Mesothelial cell of epicardium (in vitro differentiated cells): ENCODE measurements at places on chromosomes 4 and X.

DNA sequence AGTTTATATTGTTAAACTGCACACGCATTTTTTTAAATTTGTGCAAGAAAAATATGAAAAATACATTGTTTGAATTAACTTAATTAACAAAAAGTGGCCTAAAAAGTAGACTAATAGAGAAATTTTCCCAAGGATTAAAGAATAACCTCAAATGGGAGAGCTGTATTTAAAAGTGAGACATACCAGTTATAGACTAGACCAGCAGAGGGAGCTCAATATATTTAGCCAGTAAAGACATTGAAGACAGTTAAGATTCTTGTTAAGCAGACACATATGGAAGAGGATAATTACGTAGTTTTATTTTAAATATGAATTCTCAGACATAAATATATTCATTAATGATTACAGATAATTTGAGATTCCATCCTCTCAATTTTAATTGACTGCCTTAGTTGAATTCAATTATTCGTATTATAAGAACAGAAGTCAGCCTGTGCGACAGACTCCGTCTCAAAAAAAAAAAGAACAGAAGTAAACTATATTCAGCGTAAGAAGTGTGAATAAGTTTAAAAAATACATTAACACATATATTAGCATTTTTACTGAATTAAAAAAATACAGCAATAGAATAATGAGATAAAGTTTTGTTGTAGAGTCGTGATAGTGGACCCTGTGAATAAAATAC lies 64.8 kb downstream of the GLRA3 start:
- no peaks in the 10 kb centered on the region for H3K36me3 ChIP-seq
- peaks cover 11% of the 10 kb centered on the region for H3K4me1 ChIP-seq
- peak overlapping the region; percentile 71 for H3K27ac ChIP-seq
- no peak for DNase-seq
- H3K4me3 ChIP-seq, result no peak overlapping the region

GRCh38 chr4:19366916-19367315 lies 884.8 kb upstream of the SLIT2 start:
- H3K4me1 ChIP-seq, result no peaks in the 10 kb centered on the region
- H3K36me3 ChIP-seq, result no peaks in the 10 kb centered on the region
- H3K4me3 ChIP-seq, result no peak overlapping the region
- H3K27ac ChIP-seq, result no peak overlapping the region

- no peak overlapping the region for H3K4me3 ChIP-seq
- no peak overlapping the region for H3K27ac ChIP-seq
- DNase-seq, result no peak
- H3K4me1 ChIP-seq, result peaks cover 7% of the 10 kb centered on the region
- no peaks in the 10 kb centered on the region for H3K27me3 ChIP-seq
Observed at GRCh38 chr4:160595646-160596045, 1492.8 kb downstream of the RAPGEF2 start.

DNA sequence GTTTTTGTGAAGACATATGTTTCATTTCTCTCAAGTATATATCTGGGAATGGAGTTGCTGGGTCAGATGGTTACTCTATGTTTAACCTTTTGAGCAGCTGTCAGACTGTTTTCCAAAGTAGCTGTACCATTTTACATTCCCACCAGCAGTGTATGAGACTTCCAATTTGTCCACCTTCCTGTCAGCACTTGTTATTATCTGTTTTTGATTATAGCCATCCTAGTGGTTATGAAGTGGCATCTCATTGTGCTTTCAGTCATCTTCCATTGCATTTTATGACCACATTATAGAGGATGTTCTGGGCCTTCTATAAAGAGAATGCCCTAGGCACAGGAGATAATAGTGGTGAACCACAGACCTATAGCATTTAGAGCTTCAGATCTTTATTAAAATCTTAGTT lies 39.2 kb downstream of the CLCN4 start:
- no peak for DNase-seq
- no peaks in the 10 kb centered on the region for H3K4me1 ChIP-seq
- no peaks in the 10 kb centered on the region for H3K27me3 ChIP-seq
- no peak overlapping the region for H3K27ac ChIP-seq
- peaks cover 5% of the 10 kb centered on the region for H3K36me3 ChIP-seq

GRCh38 chrX:31329298-31329697 lies 257.5 kb upstream of the FTHL17 start:
- H3K4me1 ChIP-seq, result peaks cover 41% of the 10 kb centered on the region
- DNase-seq, result no peak
- no peaks in the 10 kb centered on the region for H3K27me3 ChIP-seq
- H3K27ac ChIP-seq, result no peak overlapping the region
- H3K36me3 ChIP-seq, result no peaks in the 10 kb centered on the region

DNA sequence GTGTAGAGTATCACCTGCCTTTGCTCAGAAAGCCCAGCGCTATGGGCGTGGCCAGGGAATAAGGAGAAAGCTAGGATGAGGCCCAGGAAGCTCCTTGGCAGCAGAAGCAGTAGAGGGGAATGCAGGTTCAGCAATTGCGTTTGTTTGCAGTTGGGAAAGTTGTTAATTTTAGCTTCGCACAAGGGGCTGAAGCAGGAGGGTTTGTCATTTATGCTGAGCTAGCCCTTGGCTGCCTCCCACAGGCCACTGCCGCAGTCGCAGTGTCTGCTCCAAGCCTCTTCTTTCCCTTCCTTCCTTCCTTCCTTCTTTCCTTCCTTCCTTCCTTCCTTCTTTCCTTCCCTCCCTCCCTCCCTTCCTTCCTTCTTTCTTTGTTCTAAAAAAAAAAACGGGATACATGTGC lies 21.5 kb downstream of the FRMPD3 start:
- H3K4me1 ChIP-seq, result no peaks in the 10 kb centered on the region
- H3K27ac ChIP-seq, result no peak overlapping the region
- H3K36me3 ChIP-seq, result no peaks in the 10 kb centered on the region
- no peak overlapping the region for H3K4me3 ChIP-seq
- H3K27me3 ChIP-seq, result peaks cover 11% of the 10 kb centered on the region

DNA sequence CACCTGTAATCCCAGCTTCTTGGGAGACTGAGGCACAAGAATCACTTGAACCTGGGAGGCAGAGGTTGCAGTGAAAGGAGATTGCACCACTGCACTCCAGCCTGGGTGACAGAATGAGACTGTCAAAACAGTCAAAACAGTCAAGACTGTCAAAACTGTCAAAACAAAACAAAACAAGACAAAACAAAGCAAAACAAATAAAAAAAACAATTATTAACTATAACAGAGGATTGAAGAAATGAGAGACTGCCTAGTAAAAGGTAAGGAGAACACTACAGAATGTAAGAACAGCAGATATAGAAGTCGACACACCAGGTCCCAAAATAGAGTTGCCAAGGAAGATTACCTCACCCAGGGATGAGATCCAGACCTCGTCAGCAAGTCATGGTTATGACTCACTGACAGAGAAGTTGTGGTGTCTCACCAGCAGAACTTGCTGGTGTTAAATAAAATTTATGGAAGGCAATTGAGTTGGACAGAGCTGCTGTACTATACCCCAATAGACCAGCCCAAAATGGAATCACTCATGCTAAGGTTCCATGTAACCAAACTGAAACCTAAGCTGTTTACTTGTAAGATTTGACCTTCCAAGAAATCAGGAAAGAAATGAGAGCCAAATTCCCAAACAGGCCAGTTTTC lies 32.1 kb upstream of the GK start:
- no peak for DNase-seq
- no peak overlapping the region for H3K4me3 ChIP-seq
- no peaks in the 10 kb centered on the region for H3K27me3 ChIP-seq

- H3K4me3 ChIP-seq, result no peak overlapping the region
- no peaks in the 10 kb centered on the region for H3K27me3 ChIP-seq
- peaks cover 10% of the 10 kb centered on the region for H3K4me1 ChIP-seq
- DNase-seq, result no peak
- H3K27ac ChIP-seq, result no peak overlapping the region
Observed at GRCh38 chrX:96692454-96692853, 7.8 kb downstream of the DIAPH2 start.

- no peak overlapping the region for H3K4me3 ChIP-seq
- no peak overlapping the region for H3K27ac ChIP-seq
- H3K27me3 ChIP-seq, result no peaks in the 10 kb centered on the region
Observed at GRCh38 chr4:177419434-177419833, 22.8 kb downstream of the AGA start.

GRCh38 chrX:66914080-66914479 lies 275.2 kb upstream of the EDA2R start:
- H3K4me3 ChIP-seq, result no peak overlapping the region
- H3K27me3 ChIP-seq, result no peaks in the 10 kb centered on the region
- DNase-seq, result no peak
- H3K36me3 ChIP-seq, result no peaks in the 10 kb centered on the region
- peak overlapping the region; percentile 22 for H3K27ac ChIP-seq
- peaks cover 24% of the 10 kb centered on the region for H3K4me1 ChIP-seq

- H3K27ac ChIP-seq, result peak overlapping the region; percentile 76
- H3K4me1 ChIP-seq, result peaks cover 45% of the 10 kb centered on the region
- H3K36me3 ChIP-seq, result peaks cover 4% of the 10 kb centered on the region
- H3K4me3 ChIP-seq, result no peak overlapping the region
- no peak for DNase-seq
- no peaks in the 10 kb centered on the region for H3K27me3 ChIP-seq
Observed at GRCh38 chrX:5936438-5936837, 292.2 kb downstream of the NLGN4X start.

DNA sequence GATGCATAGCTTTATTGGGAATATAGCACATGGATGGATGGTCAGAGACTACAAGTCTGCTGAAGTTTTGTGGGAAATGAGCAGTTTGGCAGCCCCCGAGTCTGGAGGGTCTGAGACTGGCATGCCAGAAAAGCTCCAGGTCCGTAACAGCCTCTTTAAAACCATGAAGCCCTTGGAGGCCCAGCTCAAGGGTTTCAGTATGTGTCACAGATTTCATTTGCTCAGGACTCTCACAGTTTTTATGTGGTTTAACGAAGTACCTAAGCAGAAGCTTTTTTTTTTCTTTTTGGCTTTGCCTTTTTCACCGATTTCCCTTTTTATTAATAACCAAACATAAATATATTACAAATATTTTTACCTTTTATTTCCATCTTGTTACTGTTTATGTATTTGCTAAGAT lies 30.6 kb upstream of the TMEM184C start:
- H3K27ac ChIP-seq, result no peak overlapping the region
- DNase-seq, result no peak
- no peak overlapping the region for H3K4me3 ChIP-seq

- DNase-seq, result no peak
- no peaks in the 10 kb centered on the region for H3K36me3 ChIP-seq
- H3K27ac ChIP-seq, result no peak overlapping the region
- no peak overlapping the region for H3K4me3 ChIP-seq
- H3K27me3 ChIP-seq, result peaks cover 47% of the 10 kb centered on the region
Observed at GRCh38 chrX:69524781-69525363, 20.7 kb downstream of the NALF2 start.

DNA sequence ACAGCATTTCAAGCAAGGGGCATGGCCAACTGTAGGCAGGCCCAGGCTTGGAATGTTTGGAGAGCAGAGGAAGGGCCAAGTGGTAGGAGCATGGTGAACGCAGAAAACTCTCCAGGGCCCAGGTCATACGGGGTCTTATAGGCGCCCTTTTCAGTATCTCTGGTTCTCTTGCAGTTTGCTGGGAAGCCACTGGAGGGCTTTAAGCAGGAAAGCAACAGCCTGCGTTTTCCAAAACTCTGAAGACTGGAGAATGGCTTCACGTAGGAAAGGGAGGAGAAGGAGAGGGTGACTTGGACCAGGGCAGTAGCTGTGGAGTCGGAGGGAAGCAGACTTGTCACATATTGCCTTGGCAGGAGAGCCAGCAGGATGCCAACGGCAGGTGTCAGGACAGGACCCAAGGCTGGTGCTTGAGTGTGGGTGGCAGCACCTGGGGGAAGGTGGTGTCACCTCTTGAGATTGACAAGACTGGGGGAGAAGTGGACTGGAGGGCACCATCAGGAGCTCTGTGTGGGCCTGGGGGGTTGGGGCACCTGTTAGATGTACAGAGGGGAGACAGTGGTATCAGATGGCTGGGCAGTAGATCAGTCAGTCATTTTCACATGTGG lies 21.9 kb downstream of the TKTL1 start:
- no peaks in the 10 kb centered on the region for H3K36me3 ChIP-seq
- no peak overlapping the region for H3K27ac ChIP-seq
- H3K4me3 ChIP-seq, result no peak overlapping the region
- H3K4me1 ChIP-seq, result peaks cover 2% of the 10 kb centered on the region
- peaks cover 11% of the 10 kb centered on the region for H3K27me3 ChIP-seq
- no peak for DNase-seq

DNA sequence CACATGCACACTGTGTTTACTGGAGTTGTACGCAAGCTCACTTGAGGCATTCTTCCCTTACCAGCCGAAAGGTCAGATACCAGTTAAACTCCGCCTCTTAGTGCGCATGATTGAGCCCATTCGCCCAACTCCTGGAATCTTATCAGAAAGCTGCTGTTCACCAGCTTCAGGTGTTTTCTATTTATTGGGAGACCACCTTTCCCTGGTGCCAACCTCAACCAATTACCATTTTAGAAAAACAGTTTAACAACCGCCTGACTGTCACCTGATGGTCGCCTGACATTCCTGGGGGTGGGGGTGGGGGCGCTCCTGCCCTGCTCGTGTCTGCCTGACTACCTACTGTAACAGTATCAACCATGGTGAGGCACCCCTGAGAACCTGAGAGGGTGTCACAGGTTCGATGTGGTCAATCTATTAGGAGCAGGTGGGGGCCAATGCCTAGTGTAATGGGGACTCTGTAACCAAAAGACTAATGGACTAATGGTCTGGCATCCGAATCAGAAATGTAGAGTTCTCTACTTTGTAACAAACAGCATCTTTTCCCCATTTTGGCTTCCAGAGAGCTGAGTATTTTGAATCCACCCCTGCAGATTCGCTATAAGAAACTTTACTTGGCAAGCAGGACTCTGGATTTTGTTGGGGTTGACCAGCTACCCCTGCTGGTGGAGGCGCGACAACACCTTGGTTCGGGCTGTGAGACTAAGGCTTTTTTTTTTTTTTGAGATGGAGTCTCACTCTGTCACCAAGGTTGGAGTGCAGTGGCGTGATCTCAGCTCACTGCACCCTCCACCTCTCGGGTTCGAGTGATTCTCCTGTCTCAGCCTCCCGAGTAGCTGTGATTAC lies 58.2 kb upstream of the ZNF157 start:
- no peak for DNase-seq
- no peaks in the 10 kb centered on the region for H3K27me3 ChIP-seq
- H3K27ac ChIP-seq, result peak overlapping the region; percentile 53
- peaks cover 8% of the 10 kb centered on the region for H3K4me1 ChIP-seq
- H3K4me3 ChIP-seq, result no peak overlapping the region
- no peaks in the 10 kb centered on the region for H3K36me3 ChIP-seq

DNA sequence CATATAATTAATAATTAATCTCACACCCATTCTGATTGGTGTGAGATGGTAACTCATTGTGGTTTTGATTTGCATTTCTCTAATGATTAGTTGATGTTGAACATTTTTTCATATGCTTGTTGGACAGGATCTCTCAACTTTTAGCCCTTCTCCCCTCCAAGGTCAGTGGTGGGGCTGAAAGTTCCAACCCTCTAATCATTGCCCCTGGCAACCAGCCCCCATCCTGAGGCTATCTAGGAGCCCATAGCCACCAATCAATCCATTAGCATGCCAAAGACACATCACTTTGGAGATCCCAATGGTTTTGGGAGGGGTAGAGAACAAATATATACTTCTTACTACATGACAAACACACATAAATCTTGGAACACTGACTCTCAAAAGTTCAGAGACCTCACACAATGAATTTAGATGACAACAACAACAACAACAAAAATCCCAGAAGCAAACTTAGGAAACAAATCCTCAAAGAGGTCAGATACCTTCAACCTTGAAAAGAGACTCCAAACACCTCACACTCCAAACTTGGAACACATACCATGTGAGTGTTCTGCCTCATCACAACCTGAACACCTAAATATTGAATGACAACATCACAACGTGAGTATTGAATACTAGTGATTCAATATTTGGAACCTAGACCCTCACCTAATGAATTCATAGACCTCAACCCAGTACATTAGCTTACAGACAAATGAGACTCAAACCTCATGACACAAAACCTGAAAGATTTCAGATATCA lies 19.0 kb upstream of the PAGE4 start:
- no peak overlapping the region for H3K27ac ChIP-seq
- no peak for DNase-seq
- no peaks in the 10 kb centered on the region for H3K27me3 ChIP-seq
